ENCODE measurements at places on chromosomes 11 and 22.
A peak's percentile ranks its signal among the peaks of the same experiment; 100 is the strongest.

DNA sequence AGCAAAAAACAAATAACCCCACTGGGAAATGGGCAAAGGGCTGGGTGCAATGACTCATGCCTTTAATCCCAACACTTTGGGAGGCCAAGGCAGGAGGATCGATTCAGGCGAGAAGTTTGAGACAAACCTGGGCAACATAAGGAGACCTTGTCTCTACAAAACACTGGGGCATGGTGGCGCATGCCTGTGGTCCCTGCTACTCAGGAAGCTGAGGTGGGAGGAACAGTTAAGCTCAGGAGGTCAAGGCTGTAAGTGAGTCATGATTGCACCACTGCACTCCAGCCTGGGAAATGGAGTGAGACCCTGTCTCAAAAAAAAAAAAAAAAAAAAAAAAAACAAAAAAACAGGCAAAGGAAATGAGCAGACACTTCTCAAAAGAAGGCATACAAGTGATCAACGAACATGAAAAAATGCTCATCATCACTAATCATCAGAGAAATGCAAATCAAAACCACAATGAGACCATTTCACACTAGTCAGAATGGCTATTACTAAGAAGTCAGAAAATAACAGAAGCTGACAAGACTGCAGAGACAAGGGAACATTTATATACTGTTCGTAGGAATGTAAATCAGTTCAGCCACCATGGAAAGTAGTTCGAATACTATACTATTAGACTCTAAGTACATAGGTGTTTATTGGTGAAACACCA is 48.2 kb upstream of the SMCO4 start:
- no peak for DNase-seq

DNA sequence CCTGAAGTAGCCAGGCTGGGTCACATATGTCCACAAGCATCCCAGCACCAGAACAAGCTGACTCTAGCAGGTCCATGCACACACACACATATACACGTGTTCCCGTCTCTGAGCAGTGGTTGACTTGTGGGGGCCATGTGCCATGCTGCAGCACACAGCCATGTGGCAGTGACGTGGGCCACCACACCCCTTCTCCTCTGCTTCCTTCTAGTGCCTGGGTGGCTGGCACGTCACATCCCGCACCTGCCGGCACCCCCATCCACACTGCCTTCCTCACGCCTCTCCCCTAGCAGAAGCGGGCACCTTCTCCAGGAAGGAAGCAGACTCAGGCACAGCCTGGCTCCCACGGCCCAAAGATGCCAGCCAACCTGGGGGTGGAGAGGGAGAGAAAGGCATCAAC is 9.5 kb downstream of the SYT7 start:
- no peak for DNase-seq

- no peak for DNase-seq
Observed at GRCh38 chr11:95892892-95893570, 30.9 kb downstream of the MTMR2 start.

- DNase-seq: no peak
Observed at GRCh38 chr11:115364896-115365295, 139.3 kb downstream of the CADM1 start.

DNA sequence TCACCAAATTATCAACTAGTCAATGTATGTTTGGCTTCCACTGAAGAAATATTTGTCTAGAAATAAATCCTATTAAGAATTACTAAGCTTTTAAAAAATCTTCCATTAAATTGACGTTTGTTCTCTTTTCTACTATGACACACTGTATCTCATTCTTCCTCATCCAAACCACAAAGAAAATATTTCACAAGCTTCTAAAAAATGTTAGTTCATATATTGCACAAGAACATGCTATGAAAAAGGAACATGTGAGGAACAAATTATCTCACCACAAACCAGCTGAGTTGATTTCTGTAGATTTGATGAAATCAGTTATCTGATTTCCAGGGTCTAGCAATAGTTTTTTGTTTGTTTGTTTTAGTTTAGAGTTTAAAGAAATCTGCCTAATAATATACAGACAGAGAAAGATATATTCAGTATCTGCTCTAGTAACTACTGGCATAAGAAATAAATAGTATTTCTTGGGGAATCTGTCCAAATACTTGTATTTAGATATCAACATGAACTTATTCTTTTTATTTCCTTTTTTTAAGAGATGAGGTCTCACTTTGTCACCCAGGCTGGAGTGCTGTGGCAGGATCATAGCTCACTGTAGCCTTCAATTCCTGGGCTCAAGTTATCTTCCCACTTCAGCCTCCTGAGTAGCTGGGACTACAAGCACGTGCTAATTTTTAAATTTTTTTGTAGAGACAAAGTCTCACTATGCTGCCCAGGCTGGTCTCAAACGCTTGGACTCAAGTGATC is 161.7 kb downstream of the ATG16L2 start:
- DNase-seq: no peak

GRCh38 chr11:78083021-78083420 is 3.4 kb upstream of the NDUFC2 start:
- no peak for DNase-seq

DNA sequence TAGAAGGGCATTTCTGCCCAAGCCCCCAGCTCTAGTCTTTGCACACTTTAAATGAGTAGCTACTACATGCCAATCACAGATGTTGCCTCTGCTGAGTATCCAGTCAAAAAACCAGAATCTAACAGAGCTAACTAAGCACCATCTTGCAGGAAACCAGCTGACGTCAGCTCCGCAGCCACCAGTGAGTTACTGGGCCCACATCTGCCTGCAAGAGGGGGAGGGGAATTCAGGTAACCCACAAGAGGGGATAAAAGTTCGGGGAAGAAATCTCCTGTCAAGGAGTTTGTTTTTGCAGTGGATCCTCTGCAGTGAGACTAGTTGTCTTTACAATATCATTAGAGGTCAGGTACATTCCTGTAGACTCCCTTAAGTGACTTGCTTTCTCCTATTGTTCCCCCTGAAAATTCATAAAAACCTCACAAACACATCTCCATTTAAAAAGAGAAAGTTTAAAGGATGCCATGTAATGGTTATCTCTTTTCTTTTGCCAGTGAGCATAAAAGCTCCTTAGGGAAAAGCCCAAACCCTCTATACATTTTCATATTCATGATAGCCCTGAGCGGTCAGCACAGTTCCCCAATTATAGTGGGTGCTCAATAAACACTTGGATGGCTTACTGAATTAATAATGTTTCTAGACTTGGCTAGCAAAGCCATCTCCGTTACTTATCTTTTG is 9.3 kb downstream of the CD44 start:
- peak; percentile 60 for DNase-seq

- DNase-seq: no peak
Observed at GRCh38 chr11:111542606-111543275, 2.2 kb downstream of the LAYN start.

DNA sequence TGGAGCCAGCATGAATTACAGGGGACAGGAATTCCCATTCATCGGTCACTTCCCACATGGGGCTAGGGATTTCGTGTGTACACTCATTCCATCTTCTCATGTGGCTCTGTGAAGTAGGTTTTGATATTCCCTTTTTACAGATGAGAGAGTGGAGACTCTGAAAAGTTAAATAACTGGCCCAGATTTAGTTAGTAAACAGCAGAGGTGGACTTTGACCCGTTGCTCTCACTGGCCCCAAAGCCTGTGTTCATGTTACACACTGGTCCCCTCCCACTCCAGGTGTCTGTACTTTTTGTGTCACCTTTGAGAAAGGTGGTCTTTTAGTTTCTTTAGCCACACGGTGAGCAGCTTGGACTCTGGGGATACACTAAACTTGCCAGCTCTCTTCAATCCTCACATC is 108.5 kb downstream of the MICAL2 start:
- no peak for DNase-seq

DNA sequence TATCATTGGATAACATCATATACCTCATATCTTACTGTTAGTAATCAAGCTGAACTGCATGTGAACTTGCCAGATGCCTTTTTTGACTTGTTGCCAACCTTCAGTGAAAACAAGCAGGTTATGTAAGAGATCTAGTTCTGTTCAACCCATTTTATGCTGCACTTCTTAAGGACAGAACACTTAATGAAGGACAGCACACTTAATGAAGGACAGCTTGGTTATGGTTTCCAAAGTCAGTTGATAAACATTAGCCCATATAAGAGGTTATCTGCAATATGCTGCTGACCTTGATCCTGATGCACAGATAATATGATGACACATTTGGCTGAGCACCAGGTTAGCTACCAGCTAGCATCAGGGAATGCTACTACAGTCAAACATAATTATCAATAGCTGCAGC is 358.7 kb upstream of the PDGFD start:
- DNase-seq: no peak
